H9 (cell line): ENCODE measurements at places on chromosomes 5 and 9. TPM values are rescaled to one million over a fixed set of nuclear protein-coding genes. Genes with fewer than 3 reads are reported as not detected.

GRCh38 chr5:42718591-42718990, 38.0 kb upstream of the CCDC152 start:
- H3K4me3 ChIP-seq = no peak overlapping the region
- no peak for DNase-seq
- H3K27ac ChIP-seq = no peak overlapping the region
- H3K36me3 ChIP-seq = no peaks in the 10 kb centered on the region

- H3K27ac ChIP-seq = no peak overlapping the region
- H3K4me1 ChIP-seq = no peaks in the 10 kb centered on the region; the same call in 1 of the 2 replicates
- H3K4me3 ChIP-seq = peak overlapping the region; percentile 77
- DNase-seq = peak; percentile 57
- H3K36me3 ChIP-seq = no peaks in the 10 kb centered on the region
- no peaks in the 10 kb centered on the region; the same call in 1 of the 2 replicates for H3K27me3 ChIP-seq
Observed at GRCh38 chr5:176818391-176819098, 8.2 kb downstream of the UNC5A start.

DNA sequence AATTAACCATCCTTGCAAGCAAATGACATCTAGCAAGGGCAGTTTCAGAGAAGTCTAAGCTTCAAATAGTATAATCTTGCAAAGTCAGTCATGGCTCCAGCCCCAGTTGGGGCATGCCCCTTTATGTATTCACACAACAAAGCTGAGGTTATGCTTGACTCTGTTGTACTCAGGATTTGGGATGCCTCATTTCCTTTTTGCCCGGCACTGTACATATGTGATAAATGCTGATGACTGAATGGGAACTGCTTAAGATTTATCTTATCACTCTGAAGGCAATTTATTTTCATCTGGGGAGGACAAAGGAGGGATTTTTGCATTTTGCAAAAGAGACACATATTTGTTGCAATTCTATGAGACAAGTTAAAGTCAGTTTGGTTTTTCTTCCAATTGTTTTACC, 219.2 kb downstream of the TRPM3 start:
- H3K27me3 ChIP-seq = no peaks in the 10 kb centered on the region
- no peak for DNase-seq

GRCh38 chr5:129664336-129664937, 83.5 kb upstream of the MINAR2 start:
- DNase-seq = no peak
- peaks cover 25% of the 10 kb centered on the region for H3K36me3 ChIP-seq
- H3K27ac ChIP-seq = no peak overlapping the region
- no peak overlapping the region for H3K4me3 ChIP-seq

DNA sequence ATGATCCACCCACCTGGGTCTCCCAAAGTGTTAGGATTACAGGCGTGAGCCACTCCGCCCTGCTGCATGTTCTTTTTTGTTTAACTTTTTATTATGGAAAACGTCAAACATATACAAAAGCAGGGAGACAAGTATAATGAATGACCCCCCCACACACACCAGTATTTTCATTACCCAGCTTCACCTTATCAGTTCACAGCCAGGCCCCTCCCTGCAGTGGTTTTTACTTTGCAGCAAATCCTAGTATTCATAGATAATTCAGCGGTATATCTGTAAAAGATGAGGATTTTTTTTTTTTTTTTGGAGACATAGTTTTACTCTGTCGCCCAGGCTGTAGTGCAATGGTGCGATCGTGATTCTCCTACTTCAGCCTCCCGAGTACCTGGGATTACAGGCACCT, 2.3 kb downstream of the POMT1 start:
- no peaks in the 10 kb centered on the region for H3K27me3 ChIP-seq
- DNase-seq = no peak
- H3K36me3 ChIP-seq = peaks cover 44% of the 10 kb centered on the region
- no peaks in the 10 kb centered on the region for H3K4me1 ChIP-seq
- H3K4me3 ChIP-seq = no peak overlapping the region; the same call in 1 of the 2 replicates
- no peak overlapping the region for H3K27ac ChIP-seq

GRCh38 chr5:152142840-152143469, 218.3 kb upstream of the GLRA1 start:
- DNase-seq = peak; percentile 77
- H3K36me3 ChIP-seq = no peaks in the 10 kb centered on the region
- no peak overlapping the region for H3K27ac ChIP-seq
- H3K4me1 ChIP-seq = no peaks in the 10 kb centered on the region
- H3K4me3 ChIP-seq = no peak overlapping the region

- no peaks in the 10 kb centered on the region for H3K27me3 ChIP-seq
- no peaks in the 10 kb centered on the region for H3K36me3 ChIP-seq
- no peak for DNase-seq
- H3K4me3 ChIP-seq = no peak overlapping the region
- H3K27ac ChIP-seq = no peak overlapping the region
Observed at GRCh38 chr5:145859897-145860296, 12.9 kb downstream of the GRXCR2 start.

DNA sequence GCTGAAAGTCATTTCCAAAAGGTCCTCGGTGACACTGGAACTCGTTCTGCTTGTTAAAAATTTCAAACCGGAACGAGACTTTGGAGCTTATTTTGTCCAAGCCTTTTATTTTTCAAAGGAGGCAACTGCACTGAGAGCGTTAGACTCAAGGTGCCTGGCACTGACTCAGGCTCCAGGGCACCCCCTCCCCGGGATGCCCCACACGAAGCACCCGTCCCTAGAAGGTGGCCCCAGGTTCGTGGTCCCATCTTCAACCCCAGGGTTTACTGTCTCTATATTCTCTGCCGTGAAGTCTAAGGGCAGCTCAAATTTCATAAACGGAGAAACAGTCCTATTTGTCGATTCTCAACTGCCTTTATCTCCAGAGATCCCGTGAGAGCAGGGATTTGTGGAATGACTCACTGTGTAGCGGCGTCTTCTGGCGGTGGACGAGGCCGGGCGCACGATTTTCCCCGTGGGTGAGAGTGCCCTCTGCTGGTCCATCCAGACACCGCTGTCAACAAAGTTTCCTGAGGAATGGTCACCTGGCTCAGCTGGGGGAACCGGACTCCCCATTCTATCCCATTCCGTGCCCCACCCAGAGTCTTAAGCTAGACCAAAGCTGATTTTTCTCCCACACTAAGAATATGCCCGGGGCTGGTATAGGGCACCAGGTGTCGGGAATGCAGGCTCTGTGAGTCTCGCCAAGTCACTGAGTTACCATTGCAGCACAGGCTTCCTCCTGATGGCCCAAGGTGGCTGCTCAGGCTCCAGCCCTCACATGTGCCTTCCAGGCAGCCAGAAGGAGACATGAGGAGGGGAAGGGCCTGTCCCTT, 27.1 kb upstream of the SLC6A19 start:
- no peaks in the 10 kb centered on the region for H3K36me3 ChIP-seq
- H3K27ac ChIP-seq = no peak overlapping the region
- DNase-seq = peak; percentile 75
- H3K4me3 ChIP-seq = no peak overlapping the region
- H3K4me1 ChIP-seq = no peaks in the 10 kb centered on the region
- H3K27me3 ChIP-seq = no peaks in the 10 kb centered on the region

GRCh38 chr9:127166111-127166510, 43.7 kb upstream of the ANGPTL2 start:
- no peak overlapping the region for H3K4me3 ChIP-seq
- no peaks in the 10 kb centered on the region; the same call in 1 of the 2 replicates for H3K4me1 ChIP-seq
- H3K36me3 ChIP-seq = peaks cover 3% of the 10 kb centered on the region; the same call in 1 of the 2 replicates
- H3K27me3 ChIP-seq = no peaks in the 10 kb centered on the region
- no peak for DNase-seq

DNA sequence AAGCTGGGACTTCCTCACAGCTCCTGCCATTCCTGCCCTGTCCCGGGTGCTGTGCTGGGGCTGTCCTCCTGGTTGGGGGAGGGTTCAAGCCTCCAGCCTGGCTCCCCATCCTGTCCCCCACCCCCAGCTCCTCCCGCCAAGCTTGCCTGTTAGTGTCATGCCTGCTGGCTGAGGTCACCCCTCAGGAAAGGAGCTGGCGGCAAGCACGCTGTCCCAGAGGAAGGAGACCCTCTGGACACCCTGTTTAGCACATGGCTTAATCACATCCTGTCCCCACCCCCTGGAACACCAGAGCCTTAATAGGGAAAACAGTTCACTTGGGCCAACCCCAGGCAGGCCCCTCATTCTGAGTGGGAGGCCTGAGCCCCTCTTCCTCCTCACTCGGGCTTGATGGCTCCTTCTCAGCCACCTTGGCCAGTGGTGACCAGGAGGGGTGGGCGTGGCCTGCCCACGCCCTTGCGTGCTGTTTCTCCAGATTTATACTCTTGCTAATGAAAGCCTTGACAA, 9.2 kb upstream of the PHYHD1 start:
- H3K36me3 ChIP-seq = peaks cover 57% of the 10 kb centered on the region
- H3K4me1 ChIP-seq = peaks cover 5% of the 10 kb centered on the region; the same call in 1 of the 2 replicates
- DNase-seq = peak; percentile 62
- H3K27ac ChIP-seq = peak overlapping the region; percentile 3
- peak overlapping the region; percentile 48; the same call in 1 of the 3 replicates for H3K4me3 ChIP-seq

- H3K27me3 ChIP-seq = no peaks in the 10 kb centered on the region
- H3K4me3 ChIP-seq = no peak overlapping the region
- H3K36me3 ChIP-seq = peaks cover 2% of the 10 kb centered on the region; the same call in 2 of the 3 replicates
- no peak overlapping the region for H3K27ac ChIP-seq
Observed at GRCh38 chr9:90838098-90838497, 36.5 kb downstream of the SYK start.

- DNase-seq = no peak
- H3K27ac ChIP-seq = no peak overlapping the region
- H3K36me3 ChIP-seq = peaks cover 12% of the 10 kb centered on the region
- H3K4me1 ChIP-seq = no peaks in the 10 kb centered on the region; the same call in 1 of the 2 replicates
- H3K4me3 ChIP-seq = no peak overlapping the region
Observed at GRCh38 chr9:109109967-109110328, 9.8 kb downstream of the TMEM245 start.

DNA sequence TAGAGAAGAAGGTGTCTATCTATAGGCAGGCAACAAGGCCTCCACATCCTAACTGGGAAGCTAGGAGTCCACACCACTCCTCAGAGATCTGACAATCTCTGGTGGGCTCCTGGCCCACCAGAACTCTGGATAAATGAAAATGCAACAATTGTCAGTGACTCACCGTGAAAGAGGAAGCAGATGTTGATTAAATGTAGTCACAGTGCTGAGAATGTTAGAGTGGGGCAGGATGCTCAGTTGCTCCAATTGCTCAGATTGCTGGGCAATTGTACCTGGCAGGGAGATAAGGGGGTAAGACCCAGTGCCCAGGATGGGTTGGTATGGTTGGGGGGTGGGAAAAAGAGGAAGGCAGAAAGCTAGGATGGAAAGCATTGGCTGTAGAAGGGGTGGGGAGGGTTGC, 4.3 kb downstream of the CCL19 start:
- no peak overlapping the region for H3K4me3 ChIP-seq
- H3K36me3 ChIP-seq = no peaks in the 10 kb centered on the region
- no peak for DNase-seq
- peaks cover 8% of the 10 kb centered on the region; the same call in 1 of the 2 replicates for H3K4me1 ChIP-seq

DNA sequence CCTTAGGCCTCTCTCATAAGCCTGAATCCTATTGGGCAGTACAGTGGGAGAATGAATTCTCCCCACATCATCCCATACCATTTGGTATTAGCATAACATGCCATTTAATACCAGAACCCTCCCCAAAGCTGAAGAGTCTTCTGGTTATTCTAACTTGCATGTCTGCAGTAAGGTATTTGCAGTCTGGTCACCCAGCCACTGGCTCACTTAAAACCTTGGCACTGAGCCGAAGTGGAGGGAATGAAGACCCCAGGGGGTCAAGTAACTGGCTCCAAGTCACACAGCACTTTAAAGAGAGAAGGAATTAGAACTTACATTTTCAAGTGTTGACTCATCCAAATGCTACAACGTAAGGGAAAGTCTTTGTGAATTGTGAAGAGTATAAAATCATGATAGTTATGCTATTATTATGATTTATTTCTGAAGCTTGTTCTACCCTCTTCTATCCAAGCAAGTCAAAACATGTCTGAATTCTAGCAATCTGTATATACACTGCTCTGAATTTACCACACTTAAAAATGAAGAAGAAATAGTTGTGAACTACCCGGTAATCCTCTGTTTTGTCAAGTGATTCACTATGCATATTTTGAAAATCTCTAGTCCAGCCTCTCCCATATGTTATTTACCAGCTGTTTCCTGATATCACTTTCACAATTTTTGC, 28.5 kb downstream of the GLRA1 start:
- H3K36me3 ChIP-seq = no peaks in the 10 kb centered on the region
- no peak overlapping the region for H3K4me3 ChIP-seq
- DNase-seq = peak; percentile 52

DNA sequence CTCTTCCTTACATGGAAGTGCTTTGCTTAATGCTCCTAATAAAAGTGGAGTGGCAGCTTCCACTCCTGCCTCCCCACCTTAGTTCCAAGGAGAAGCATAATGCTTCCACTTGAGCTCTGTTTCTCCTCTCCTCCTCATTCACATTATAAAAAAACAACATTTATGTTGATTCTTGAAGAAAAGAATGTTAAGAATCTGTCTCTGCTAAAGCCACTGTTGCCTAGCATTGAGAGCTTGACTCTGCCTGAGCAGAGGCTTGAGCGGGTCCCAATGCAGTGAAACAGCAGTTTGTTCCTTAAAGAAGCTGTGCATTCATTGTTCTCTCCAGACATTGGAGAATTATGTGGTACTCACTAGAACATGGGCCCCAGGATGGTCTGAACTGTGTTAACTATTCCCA, 101.5 kb upstream of the GHR start:
- H3K4me3 ChIP-seq = no peak overlapping the region
- no peaks in the 10 kb centered on the region; the same call in 1 of the 2 replicates for H3K4me1 ChIP-seq
- DNase-seq = no peak

- no peak overlapping the region for H3K4me3 ChIP-seq
- H3K36me3 ChIP-seq = no peaks in the 10 kb centered on the region
- H3K27me3 ChIP-seq = no peaks in the 10 kb centered on the region
- no peak for DNase-seq
- H3K27ac ChIP-seq = no peak overlapping the region
Observed at GRCh38 chr9:94014066-94014654, 59.0 kb upstream of the BARX1 start.

- H3K27ac ChIP-seq = no peak overlapping the region
- H3K4me1 ChIP-seq = no peaks in the 10 kb centered on the region
- DNase-seq = no peak
- no peak overlapping the region for H3K4me3 ChIP-seq
- H3K27me3 ChIP-seq = no peaks in the 10 kb centered on the region
Observed at GRCh38 chr9:132776268-132776667, 101.8 kb downstream of the AK8 start.

GRCh38 chr9:115923410-115923809, 230.2 kb upstream of the PAPPA start:
- H3K4me1 ChIP-seq = no peaks in the 10 kb centered on the region
- H3K27me3 ChIP-seq = no peaks in the 10 kb centered on the region
- DNase-seq = no peak
- H3K4me3 ChIP-seq = no peak overlapping the region

MSMP gene
- 0.83 and 0.97 TPM in 2 replicates for total RNA-seq

KIF4B gene
- total RNA-seq = 0.04 and 0.07 TPM in 2 replicates

TMC1 gene
- total RNA-seq = 2.4 and 2.5 TPM in 2 replicates

SPINK7 gene
- not detected in 2 replicates for total RNA-seq

SLCO6A1 gene
- total RNA-seq = 0.46 and 0.77 TPM in 2 replicates

GGTA1 gene
- total RNA-seq = not detected in 2 replicates

IDNK gene
- total RNA-seq = 0.59 and 1.4 TPM in 2 replicates

FOXD4L6 gene
- 0.13 TPM in 1 of 2 replicates, not detected in the other for total RNA-seq

QRFP gene
- not detected in 2 replicates for total RNA-seq
